ENCODE measurements at places on chromosomes 12 and 14.

GRCh38 chr14:23183479-23183878 lies at the start of gene SLC7A8:
Gene SLC7A8 (minus strand): TSS chr14:23183660. CDS start chr14:23182914, 746 bp downstream.
- no peak for DNase-seq

- no peak for DNase-seq
Measured at GRCh38 chr14:91523972-91524371, 13.9 kb upstream of the PPP4R3A start.

DNA sequence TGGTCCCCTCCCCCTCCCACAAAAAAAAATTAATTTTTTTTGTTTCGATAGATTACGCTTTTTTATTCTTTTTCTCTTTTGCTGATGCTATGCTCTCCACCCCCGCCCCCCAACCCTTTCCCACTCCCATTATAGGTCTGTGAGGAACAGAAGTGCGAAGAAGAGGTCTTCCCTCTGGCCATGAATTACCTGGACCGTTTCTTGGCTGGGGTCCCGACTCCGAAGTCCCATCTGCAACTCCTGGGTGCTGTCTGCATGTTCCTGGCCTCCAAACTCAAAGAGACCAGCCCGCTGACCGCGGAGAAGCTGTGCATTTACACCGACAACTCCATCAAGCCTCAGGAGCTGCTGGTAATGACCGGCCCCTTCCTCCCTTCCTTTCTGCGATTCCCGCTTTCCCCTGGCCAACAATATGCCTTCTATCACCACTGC lies 2.3 kb downstream of the CCND2 start:
- no peak for DNase-seq

GRCh38 chr14:99938376-99938775 lies 126.8 kb upstream of the EVL start:
- no peak for DNase-seq

DNA sequence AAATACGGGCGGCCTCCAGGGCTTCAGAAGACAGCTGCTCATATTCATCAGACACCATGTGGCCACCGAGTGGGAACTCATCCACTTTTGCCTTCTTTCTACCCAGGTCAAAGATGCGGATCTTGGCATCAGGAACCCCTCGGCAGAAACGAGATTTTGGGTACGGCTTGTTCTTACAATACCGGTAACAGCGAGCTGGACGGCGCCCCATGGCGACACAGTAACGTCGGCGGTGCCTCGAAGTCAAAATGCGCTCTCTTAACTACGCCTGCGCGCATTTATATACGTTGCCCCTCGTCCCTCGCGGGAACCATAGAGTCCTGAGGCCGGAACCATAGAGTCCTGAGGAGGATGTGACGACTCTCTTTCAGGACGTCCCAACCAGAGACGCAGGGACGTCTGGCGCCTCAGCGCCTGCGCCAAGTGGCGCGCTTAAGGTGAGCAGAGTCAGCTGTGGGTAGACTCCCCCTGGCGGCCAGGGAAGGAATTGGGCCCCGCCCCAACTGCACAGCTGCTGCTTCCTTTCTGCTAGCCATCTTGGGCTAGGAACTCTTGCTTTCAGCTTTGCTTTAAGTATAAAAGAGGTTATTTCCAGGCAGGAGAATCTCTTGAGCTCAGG lies at the start of gene RPL10L:
RPL10L (minus strand) TSS at position 256 of the 619 bp plus-strand sequence; CDS start at position 211, 45 bp downstream.
- DNase-seq = no peak

GRCh38 chr12:121085069-121085468 lies 46.0 kb upstream of the OASL start:
- DNase-seq = no peak

- no peak for DNase-seq
Measured at GRCh38 chr14:93114068-93114710, 1.5 kb downstream of the ITPK1 start.

DNA sequence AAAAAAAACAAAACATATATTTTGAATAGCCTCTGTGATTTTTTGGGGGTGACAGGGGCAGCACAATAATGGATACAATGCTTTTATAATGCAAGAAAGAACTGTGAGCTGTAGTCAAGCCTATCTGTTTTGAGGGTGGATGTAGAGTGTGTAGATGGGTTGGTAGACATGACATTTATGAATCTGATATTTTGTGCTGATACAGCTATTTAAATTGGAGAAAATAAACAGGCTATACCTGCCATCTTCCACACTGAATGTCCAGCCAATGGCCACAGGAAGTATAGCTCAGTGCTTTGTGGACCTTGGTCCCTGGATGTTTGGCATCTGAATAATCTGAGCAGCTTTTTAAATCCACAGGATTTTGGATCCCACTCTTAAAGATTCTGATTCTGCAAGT lies 175.0 kb downstream of the NEDD1 start:
- no peak for DNase-seq

GRCh38 chr12:49375406-49375805 lies 8.1 kb downstream of the SPATS2 start:
- DNase-seq = no peak

DNA sequence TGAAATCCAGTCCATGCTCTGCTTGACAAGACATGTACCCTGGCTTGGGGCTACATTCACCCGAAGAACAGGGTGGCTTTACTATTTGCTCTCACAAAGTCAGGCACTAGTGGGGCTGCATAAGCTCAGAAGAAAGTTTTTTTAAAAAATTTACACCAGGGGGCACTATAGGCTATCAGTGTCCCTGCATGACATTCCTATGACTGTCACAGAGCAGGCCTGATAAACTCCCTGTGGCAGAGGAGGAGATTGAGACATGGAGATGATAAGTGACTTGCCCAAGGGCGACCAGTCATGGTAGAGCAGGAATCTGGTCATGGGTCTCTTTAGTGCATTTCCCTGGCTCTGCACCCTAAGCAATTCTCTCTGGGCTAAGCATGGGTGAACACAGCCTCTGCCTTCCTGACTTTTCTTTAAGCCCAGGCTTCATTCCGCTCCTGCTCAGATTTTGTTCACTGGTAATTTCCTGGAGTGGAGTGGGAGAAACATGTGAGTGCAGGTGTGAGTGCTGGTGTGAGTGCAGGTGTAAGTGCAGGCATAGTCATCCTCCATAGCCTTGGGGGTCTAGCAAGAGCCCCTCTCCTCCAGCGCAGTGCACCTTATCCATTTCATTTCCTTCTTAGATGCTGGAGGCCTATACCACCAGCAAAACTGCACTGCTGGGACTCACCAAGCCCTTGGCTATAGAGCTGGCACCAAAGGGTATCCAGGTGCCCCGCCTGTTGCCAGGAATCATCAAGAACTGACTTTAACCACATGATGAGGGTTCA lies 91.6 kb downstream of the DHRS2 start:
- no peak for DNase-seq

DNA sequence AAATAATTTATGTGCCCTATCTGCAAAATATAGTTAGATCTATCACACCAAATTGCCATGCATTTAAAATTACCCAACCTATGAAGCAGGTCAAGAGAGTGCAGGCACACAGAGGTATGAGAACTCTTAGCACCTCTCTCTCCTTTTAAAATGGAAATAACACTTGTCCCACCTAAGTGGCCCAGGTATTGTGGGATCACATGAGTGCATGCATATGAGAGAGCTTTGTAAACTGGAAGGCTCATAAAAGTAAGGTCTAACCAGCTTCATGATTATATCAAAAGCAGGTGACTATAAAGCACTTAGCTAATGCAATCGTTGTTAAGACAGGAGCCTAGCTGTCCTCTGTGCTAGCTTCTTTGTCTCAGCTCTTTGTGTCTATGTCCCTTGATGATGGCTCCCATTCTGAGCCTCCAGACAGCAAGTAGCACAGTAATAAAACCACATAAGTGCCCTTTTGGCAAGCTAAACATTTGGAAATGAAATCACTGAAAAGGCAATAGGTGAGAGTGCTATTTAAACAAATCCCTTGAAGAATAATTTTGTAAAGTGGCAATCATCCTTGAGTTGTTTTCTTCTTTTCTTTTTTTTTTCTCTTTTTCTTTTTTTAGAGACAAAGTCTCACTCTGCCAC lies 219.0 kb downstream of the NTF3 start:
- no peak for DNase-seq

- DNase-seq = no peak
Measured at GRCh38 chr12:572532-572899, 90.7 kb downstream of the NINJ2 start.

DNA sequence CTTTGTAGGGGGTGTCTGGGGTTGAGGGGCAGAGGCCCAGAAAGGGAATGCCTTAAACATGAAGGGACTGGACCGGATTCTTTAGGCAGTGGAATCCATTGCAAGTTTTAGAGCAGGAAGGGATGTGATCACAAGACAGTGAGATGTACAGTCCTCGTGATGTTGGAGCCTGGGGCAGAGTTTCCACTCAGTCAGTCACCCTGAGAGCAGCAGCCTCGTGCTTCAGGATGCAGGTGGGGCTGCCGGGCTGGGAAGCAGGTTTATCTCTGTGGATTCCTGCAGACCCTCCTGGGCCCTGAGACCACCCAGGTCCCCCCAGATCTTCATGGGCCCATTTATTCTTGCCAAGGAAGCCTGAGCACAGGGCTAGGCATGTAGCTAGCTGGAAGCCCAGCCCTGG lies 38.5 kb downstream of the RIN3 start:
- no peak for DNase-seq

- no peak for DNase-seq
Measured at GRCh38 chr12:16437281-16437816, 89.9 kb downstream of the MGST1 start.

- DNase-seq = no peak
Measured at GRCh38 chr12:117046011-117046369, 53.2 kb downstream of the TESC start.

DNA sequence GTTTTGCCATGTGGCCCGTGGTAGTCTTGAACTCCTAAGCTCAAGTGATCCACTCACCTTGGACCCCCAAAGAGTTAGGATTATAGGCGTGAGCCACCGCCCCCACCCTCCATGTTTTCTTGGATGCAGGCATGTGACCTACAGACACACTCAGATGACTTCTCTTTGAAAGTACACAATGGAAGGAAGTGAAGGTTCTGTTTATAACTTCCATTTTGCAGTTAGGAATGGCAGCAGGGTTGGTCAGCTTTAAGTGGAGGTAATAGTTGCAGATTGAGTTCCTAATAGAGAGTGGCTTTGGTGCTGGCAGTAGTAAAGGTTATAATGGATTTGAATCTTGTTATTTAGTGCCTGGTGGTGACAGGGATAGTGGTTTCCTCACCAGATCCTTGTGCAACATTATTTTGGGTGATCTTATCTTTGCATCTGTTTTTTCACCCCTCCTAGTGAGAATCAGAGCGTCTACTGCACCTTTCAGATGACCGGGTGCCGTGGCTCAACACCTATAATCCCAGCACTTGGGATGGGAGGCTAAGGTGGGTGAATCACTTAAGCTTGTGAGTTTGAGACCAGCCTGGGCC lies 15.3 kb downstream of the LARP4 start:
- no peak for DNase-seq

GRCh38 chr12:68481181-68481941 lies 129.3 kb upstream of the RAP1B start:
- no peak for DNase-seq

DNA sequence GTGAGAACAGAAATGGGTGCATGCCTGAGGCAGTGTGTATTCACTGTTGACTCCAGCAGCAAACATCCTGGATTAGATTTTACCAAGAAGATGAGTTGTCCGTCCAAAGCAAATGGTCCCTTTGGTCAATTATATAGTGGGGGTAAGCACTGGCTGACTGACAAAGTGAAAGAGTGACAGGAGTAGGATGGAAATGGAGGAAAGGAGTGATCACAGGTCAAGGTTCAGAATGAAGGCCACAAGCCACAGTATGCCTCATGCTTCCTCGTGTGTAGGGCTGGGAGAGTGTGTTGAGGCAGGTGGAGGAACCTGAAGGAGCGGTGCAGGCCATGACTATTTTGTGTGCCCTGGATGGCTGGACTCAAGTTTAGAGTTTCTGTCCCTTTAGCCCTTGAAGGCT lies 14.3 kb downstream of the DHRS2 start:
- no peak for DNase-seq

DNA sequence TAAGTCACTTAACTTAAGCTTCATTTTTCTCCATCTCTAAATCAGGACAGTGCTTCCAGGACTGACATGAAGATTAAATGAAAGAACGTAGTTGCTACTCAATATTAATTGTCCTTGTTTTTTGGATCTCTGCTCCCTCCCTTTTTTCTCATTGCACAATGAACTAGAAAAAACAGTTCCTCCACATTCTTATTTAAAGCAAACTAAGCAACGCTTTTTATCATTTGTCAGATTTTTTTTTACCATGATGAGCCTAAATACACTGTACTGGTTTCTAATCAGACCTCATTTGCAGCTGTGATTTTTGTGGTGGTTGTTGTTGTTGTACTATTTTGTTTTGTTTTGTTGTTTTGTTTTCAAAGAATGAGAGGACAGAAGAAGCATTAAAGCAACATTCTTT lies 23.2 kb upstream of the PARP11 start:
- no peak for DNase-seq

GRCh38 chr12:81022531-81022930 lies 55.3 kb upstream of the ACSS3 start:
- no peak for DNase-seq

- DNase-seq = no peak
Measured at GRCh38 chr14:34496679-34497513, 34.9 kb upstream of the SPTSSA start.

GRCh38 chr14:71967704-71968103 lies 35.5 kb downstream of the RGS6 start:
- DNase-seq = no peak

- DNase-seq = no peak
Measured at GRCh38 chr12:124713041-124713435, 145.6 kb upstream of the NCOR2 start.

- DNase-seq = no peak
Measured at GRCh38 chr12:85445060-85445938, 165.3 kb downstream of the ALX1 start.

GRCh38 chr12:112148031-112148513 lies 22.7 kb downstream of the TRAFD1 start:
- DNase-seq = no peak

All from stimulated activated naive CD4-positive, alpha-beta T cell (primary cell).